CD4-positive, alpha-beta T cell treated with Interleukin-15 for 4 hours (primary cell): ENCODE measurements at places on chromosomes 2 and 18.

DNA sequence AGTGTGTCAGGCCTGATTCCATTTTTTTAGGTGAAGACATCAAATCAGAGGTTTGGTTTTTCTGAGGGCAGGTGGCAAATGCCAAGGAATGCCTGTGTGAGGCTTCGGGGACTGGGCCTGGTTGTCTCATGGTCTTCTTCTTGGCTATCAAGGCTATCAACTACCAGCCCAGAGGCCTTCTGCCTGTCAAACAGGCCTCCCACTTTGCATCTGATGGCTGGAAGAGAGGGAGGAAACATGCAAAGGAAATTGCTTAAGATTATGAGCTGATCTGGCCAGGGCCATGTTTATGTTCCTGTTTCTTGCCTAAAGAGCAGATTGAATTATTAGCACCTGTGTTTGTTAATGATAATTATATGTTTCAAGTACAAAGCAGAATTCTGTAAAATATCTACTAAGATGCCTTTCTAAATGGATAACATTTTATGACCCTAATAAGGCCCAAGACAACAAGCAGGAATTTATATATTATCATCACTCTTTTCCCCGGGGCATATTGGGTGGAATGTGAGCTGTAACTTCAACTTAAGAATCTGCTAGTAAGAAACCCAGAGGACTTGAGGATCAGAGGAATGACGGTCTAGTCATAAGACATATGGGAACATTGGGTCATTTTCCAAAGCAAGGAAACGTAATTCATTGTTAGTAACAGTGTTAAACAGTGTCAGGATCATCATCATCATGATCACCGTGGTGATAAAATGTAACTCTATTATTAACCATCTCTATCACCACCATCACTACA is 123.2 kb downstream of the LYPD6B start:
- no peak for DNase-seq

- no peak for DNase-seq
Observed at GRCh38 chr2:192124571-192124970, 70.2 kb downstream of the TMEFF2 start.

DNA sequence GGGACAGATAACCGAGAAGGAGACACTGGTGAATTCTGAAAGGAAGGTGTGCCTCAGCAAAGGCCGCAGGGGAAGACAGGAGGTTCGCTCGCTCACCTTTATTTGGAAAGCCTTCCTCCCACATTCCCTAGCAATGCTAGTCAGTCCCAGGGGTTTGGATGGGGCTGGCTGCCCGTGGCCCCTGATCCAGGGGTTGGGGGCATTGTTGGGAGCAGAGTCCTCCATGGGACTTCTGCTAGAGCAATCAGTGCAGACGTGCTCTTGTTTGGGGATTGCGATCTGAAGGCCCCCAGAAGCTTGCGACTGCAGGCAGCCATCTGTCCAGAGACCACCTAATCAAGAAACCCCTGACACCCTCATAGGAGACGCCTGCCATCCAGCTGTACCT is 6.0 kb upstream of the CYP27C1 start:
- DNase-seq = no peak

DNA sequence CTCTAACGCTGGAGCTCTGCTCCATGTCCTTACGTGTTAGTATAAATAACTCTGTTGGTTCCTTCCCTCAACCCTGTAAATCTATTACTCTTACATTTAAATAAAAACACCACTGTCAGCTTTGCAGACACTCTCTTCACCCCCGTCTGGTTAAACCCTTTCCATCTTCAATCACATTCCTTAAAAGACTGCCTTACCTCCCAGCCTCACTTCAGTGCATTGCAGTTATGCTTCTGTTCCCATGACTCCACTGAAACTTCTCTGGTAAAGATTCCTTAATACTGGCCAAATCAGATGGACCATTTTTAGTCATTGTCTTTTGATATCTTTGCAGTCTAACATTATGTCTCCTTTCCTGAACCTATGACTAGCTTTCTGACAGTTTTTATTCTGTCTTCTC is 61.7 kb downstream of the EML4 start:
- no peak for DNase-seq

DNA sequence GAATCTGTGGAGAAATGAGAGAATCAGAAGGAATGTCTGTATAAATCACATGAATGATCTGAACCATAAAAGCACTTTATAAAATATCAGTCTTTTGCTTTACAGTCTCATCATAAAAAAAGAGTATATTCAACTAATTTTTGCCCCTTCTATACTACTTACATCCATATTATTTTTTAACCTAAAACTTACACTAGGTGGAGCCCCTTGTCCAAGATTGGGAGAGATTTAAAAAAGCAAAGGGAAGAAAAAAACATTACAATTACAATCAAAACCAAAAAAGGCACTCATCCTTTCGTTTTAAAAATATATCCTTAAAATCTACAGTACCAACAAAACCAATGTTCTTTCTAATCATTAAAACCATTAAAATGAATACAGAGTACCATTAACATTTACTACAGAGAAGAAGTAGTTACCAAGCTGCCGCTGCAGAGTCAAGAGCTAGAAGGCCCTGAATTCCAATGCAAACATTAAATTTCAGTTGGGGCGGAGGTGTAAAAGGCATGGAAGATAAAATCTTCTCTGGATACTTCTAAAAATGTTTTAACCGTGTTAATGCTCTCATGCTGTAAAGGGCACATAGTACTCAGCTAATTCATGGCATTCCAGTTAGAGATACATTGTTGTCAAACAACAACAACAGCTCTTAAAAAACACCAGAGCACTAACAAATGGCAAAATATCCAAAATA is 56.7 kb upstream of the EPB41L3 start:
- DNase-seq = no peak

DNA sequence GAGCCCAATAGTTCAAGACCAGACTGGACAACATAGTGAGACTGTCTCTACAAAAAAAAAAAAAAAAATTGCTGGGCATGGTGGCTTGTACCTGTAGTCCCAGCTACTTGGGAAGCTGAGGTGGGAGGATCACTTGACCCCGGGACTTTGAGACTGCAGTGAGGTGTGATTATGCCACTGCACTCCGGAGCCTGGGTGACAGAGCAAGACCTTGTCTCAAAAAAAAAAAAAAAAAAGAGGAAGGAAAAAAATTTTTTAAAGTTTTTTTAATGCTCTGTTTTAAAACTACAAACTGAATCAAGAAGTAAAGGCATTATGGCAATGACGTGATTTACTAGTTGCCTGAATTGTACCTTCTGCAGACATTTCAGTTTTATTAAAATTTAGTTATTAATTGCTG is 54.5 kb upstream of the ZDBF2 start:
- no peak for DNase-seq

- no peak for DNase-seq
Observed at GRCh38 chr18:79515944-79516351, 120.2 kb downstream of the NFATC1 start.

DNA sequence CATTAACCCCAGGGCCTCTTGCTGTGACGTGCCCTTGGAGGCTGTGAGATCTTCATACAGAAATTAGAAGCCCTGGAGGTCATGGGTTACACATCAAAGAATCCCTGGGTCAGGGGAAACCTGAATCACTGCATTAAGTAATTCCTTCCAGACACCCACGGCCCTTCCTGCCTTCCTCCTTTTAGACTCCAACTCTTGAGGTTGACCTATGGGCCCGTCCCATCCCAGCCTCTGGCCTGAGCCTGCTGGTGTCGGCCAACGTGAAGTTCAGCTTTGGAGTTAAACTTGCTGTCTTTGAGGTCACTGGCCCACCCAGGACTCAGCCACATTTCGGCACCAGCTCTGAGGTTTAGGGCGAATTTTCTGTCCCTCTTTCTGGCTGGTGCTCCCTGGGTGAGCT is 198.3 kb downstream of the ACKR3 start:
- DNase-seq = no peak

DNA sequence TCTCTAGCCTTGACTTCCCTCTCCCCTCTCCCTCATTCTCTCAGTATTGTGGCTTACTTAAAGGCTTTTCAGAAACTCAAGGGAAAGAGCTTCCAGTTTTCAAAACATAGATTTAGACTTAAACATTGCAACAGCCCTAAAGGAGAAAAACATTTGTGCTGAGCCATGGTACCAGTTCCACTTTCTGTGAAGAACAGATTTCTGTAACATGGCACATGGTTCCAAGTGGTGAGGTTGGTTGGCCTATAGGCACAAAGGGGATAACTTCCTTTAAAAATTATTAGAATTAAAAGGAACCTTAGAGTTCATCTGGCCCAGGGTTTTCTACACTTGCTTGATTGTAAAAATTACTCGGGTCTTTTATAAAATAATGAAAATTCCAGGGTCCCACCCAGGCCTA is 138.6 kb upstream of the CDCA7 start:
- DNase-seq = no peak

DNA sequence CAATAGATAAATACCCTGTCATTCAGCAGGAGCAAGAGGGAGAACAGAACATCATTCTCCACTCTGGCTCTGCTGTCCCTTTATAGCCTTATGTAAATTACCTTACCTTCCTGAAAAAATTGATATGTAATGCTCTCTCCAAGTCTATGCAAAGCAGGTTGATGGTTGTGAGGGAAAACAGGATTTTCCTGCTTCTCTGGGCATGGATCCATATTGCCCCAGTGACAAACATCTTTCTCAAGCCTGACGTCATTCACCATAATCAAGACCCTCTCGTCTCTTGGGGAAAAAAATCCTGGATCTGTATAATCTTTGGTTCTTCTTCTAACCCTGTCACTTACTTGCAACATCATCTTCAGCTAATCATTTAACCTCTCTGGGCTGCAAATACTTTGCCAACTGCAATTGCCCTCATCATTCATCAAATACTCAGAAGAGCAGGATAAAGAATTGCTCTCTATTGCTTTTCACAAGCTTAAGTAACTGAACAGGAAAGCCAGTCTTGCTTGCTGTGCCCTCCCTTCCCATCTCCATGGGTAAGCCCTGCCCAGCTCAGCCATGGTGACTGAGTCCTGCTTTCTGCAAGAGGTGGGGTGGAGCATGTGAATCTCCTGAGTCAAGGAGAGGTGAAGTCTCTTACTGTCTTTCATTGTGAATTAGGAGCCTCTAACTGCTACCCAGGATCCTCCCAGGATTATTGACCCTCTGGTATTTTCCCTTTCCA is 123.7 kb upstream of the KLF7 start:
- no peak for DNase-seq

- DNase-seq = no peak
Observed at GRCh38 chr18:36284268-36284667, 13.2 kb upstream of the FHOD3 start.

GRCh38 chr2:125456693-125457363 is 1199.1 kb upstream of the GYPC start:
- DNase-seq = no peak

DNA sequence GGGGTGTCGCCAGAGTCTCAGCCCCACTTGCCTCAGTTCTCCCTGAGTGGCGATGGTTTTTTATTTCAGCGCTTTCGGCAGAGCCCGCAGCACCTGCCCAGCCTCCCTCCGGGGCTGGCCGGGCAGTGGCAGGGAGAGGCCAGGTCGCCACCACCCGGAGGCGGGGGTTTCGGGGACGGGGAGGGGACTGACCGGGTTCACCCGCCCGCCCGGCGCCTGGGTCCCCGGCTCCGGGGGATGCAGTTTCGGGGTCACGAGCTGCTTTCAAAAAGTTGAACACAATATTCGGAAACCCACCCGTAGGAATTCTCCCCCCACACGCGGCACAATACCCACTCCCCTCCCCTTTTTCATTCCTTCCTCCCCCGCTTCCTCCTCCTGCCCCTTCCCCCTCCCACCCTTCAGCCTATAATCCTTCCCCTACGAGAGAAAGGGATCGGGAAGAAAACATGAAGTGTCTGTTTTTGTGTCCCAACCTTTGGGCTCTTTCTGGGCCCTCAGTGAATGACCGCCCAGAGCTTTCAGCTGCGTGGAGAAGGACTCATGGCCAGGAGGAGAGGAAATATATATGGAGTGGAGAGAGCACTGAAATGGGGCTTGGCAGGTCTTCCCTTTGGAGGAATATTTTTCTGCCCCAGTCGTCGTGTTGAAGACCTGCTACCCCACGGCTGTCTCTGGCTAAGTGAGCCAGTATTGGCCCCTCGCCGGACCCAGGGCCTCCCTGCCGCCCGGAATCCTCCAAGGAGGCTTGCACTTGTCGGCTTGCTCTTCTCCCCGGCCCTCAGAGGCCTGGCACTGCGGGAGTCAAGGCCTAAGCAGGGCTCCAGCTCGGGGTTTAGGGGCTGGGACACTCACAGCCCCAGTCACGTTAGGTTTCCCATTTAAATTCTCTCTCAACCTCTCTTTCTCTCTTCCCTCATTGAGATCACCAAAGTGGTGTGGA is 2.1 kb upstream of the SIX3 start:
- DNase-seq = no peak

DNA sequence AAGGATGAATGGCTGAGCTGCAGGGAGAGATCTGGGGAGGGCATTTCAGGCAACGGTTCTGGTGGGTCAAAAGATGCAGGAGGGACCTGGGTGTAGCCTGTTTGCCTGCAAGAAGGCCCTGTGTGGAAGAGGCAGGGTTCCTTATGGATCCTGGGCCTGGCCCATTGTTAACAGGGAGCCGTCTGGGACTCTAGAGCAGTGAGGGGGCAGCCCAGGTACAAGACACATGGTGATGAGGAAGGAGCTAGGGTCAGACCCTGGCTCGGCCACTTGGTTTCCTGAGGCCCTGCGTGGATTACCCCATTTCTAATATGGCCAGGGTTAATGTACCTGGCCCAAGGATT is 124.9 kb downstream of the GLI2 start:
- DNase-seq = no peak

DNA sequence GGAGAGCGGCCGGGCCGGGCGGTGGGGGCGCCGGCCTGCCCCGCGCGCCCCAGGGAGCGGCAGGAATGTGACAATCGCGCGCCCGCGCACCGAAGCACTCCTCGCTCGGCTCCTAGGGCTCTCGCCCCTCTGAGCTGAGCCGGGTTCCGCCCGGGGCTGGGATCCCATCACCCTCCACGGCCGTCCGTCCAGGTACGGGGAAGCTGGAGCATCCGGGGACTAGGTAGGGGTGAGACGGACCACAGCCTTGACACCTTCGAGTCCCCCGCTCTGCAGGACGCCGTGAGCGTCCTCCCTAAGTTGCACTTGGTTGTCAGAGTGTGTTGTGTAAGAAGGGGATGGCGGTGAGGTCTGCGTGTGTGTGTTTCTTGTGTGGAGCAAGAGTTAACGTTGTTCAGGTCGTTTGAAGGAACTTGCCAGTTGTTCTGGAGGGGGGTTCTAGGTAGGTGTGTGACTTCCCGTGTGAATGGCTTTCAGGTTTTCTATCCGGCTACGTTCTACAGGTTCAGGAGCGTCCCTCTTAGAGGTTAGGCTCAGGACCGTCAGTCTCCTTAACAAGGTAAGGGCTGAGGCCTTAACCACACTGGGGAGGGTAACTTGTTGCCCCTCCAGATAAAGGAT is 393 bp downstream of the IL1R1 start:
- no peak for DNase-seq

- no peak for DNase-seq
Observed at GRCh38 chr2:118939994-118940393, 2.0 kb upstream of the MARCO start.

- no peak for DNase-seq
Observed at GRCh38 chr18:63890237-63890949, 2.9 kb downstream of the SERPINB2 start.

- DNase-seq = no peak
Observed at GRCh38 chr2:181627545-181627944, 29.4 kb downstream of the CERKL start.

GRCh38 chr2:159362816-159363251 is 76.3 kb upstream of the WDSUB1 start:
- no peak for DNase-seq

- no peak for DNase-seq
Observed at GRCh38 chr2:174581491-174581890, 16.1 kb downstream of the WIPF1 start.
